ENCODE measurements at places on chromosomes 1 and 21.

- DNase-seq = no peak
These were observed 42.8 kb upstream of the ENAH start for GRCh38 chr1:225695578-225696337.

DNA sequence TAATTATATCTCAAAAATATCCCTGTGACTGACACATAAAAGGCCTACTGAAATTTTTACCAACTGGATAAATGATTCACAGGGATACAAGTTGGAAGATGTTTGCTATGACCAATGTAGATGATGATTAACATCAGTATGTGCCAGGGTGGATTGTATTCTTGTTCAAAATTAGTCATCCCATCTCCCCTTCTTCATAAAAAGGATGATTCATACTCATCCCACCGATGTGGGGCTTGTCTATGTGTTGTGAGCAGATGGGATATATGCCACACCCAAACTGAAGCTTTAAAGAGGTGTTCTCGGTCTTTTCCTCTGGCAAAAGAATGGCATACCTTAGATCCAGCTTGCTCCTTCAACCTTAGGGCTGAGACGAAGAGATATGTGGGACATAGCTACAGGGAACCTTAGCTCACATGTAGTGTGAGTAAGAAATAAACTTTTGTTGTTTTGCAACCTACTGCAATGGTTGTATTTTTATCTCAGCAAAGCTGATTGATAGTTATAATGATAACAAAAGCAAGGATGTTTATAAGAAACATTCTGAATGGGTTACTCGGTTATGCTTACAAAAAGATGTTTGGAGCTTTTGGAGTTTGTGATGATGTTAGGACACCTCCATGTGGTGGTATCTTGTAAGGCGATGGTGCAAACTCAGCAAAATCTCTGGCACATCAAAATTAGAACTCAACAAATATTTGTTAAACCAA, 29.4 kb downstream of the SPATA17 start:
- peak; percentile 4 for DNase-seq

DNA sequence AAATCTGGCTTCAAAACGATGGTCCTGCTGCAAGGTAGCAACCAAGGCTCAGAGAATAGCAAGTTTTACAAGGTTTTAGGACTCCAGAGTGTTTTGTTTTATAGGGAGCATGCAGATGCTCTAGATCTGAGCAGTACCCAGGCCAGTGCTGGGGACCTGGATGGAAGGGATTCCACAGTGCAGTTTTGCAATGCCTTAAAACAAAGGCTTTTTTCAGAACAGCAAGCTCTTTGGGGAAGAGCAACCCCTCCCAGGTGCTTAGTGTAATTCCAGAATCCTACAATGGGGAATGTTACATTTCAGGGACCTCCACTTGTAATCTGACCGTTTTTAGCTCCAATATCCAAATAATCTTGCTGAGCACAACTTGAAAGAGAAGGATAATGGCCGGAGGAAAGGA, 6.7 kb downstream of the ROR1 start:
- DNase-seq = no peak

GRCh38 chr1:83800066-83800465, 198.9 kb downstream of the TTLL7 start:
- no peak for DNase-seq

DNA sequence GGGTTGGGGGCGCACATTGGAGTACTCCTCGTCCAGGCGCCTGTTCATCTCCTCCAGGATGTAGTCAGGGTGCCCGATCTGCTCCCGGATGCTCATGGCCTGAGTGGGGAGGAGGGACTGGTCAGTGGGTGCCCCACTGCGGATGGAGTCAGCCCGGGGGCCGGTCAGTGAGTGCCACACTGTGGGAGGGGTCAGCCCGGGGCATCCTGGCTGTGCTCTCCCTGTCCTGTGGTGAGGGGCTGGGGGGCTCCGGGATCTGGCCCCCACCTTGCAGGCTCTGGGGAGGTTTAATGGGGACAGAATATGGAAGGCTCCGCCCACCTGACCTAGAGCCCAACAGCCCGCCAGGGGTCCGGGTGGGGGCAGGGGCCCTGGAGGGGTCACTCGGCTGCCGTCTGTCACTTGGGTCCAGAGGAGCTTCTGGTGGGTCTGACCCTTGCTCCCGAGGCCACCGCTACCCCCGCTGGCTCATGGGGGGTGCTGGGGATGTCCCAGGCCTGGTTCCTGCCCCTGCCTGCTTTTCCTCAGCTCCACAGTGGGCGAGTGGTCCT, 8.8 kb downstream of the PRXL2B start:
- DNase-seq = no peak

GRCh38 chr1:55768327-55768952, 553.3 kb upstream of the USP24 start:
- no peak for DNase-seq

- DNase-seq = no peak
These were observed 27.4 kb upstream of the FAM20B start for GRCh38 chr1:178998295-178998694.

DNA sequence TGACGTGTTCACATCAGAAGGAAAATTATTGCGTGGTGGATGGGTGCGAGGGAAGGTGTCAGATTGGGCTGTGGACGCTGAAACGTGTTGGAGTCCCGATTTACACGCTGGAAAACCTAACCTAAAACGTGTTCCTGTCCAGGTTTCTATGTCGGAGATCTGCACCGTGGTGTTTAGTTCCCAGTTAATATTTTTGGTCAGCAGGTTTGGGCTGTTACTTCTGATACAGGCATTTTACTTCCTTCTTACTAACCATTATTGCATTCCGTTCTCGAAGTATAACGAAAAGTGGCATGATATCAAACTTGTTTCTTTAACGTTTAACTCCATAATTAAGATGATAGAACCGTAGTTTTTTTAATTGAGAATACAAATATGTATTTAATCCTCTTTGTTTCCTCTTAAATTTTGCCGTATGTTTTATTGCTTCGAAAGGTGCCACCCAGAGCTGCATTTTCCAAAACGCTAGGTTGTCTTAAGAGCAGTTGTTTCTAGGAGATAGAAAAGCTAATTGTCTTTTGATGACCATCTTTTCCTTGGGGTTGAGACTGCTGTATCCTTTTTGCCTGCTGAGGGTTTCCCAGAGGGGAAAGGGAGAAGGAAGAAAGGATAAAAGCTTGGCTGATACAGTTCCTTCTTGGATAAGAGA, 1.3 kb downstream of the ADARB1 start:
- DNase-seq = peak; percentile 29

DNA sequence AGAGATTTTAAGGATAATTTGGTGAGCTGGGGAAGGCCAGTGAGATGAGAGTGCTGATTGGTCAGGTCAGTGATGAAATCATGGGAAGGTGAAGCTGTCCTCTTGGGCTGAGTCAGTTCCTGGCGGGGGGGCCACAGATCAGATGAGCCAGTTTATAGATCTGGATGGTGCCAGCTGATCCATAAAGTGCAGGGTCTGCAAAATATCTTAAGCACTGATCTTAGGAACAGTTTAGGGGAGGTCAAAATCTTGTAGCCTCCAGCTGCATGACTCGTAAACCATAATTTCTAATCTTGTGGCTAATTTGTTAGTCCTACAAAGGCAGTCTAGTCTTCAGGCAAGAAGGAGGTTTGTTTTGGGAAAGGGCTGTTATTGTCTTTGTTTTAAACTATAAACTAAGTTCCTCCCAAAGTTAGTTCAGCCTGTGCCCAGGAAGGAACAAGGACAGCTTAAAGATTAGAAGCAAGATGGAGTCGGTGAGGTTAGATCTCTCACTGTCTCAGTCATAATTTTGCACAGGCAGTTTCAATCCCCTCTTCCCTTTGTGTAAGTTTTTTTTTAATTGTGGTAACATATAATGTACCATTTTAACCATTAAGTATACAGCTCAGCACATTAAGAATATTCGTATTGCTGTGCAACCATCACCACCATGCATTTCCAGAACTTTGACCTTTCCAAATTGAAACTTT, 39.4 kb downstream of the PTAFR start:
- DNase-seq = no peak

GRCh38 chr1:213984387-213985208, 3.2 kb upstream of the PROX1 start:
- peak; percentile 23 for DNase-seq

DNA sequence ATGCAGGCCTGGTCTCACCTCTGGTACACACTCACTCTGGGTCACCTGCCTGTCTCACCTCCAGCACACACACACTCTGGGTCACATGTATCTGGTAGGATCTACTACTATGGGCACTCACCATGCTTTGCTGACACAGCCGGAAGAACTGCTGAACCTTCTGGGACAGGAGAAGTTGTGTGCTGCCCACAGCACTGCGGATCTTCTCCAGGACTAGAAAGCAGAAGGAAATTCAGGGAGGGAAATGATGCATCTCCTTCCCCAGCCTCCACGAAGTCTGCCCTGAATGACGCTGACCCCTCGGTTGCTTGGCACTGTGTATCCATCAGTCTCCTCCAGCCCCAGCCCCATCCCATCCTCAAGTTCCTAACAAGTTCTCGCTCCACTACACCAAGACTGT, 7.9 kb upstream of the SMIM12 start:
- DNase-seq = peak; percentile 41

GRCh38 chr1:85137660-85138059, 63.2 kb downstream of the SYDE2 start:
- no peak for DNase-seq

DNA sequence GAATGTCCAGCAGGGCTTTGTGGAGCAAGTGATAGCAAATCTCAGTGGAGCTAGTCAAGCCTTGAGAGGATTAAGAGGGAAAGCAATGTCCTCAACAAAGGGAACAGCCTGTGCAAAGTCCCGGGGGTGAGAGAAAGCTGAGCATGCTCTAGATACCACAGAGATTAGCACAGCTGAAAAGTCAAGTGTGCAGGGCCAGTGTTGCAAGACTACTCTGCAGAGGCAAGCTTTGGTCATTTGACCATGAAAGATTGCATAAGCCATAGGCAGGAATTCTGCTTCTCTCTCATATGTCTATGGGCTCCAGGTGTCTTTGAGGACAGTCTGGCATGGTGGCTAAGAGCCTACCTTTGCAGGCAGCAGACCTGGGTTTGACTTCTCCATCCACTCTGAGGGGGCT, 181.0 kb upstream of the JUN start:
- no peak for DNase-seq

DNA sequence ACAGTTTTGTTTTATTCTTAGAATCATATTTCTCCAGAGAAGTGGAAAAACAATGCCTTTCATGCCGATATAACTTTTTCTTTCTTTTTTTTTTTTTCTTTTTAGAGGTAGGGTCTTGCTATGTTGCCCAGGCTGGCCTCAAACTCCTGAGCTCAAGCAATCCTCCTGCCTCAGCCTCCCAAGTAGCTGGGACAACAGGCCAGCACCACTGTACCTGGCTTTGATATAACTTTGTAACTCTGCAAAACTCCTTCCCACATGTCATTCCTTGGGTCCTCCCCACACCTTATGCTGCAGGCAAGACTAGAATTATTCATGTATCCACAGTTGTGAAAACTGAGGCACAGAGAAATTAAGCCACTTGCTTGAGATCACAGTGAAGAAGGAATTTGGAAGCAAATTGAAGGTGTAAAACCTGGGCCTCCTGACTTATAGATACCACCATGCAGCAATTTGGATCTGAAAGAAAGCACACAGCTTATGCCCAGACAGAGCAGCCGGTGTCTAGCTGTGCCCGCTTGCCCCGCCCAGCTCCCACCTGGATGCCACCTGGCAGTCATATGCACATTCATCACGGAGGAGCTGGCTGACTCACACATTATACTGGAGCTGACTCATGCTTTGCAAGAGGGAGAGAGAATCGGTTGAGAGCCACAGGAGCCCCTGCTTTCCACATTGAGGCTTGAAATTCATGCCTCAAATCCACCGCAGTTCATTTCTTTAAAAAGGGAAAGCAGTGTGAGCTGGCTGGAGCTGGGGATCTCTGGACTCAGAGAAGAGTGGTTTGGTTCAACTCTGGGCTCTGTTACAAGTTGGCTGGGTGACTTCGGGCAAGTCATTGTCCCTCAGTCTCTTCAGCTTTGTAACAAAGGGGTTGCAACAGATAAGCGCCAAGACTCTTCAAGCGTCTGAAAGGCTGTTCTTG, 8.3 kb upstream of the SLC2A1 start:
- peak; percentile 78 for DNase-seq

GRCh38 chr1:170790651-170791071, 126.7 kb downstream of the PRRX1 start:
- no peak for DNase-seq

GRCh38 chr1:206836111-206836510, 29.3 kb upstream of the IL20 start:
- DNase-seq = no peak

DNA sequence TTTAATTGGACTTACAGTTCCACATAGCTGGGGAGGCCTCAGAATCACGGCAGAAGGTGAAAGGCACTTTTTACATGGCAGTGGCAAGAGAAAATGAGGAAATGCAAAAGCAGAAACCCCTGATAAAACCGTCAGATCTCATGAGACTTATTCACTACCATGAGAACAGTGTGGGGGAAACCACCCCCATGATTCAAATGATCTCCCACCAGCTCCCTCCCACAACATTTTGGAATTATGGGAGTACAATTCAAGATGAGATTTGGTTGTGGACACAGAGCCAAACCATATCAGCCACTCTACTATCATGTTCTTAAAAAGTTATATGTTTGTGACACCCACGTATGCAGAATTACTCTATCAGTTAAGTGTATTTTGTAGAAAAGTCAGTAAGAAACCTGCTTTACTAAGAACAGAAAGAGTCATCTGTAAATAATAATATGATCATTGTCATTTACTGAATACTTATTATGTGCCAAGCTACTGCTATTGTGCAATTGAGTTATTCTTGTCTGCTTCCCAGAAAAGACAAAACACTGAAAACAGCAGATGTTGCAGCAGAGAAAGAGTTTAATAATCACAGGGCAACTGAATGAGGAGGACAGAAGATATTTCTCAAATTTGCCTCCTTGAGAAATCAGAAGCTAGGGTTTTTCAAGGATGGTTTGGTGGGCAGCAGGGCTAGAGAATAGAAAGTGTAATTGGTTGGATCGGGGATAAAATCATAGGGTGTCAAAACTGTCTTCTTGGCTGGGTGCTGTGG, 207.7 kb upstream of the FGGY start:
- no peak for DNase-seq

- DNase-seq = no peak
These were observed 171.6 kb upstream of the EDN2 start for GRCh38 chr1:41656068-41656467.

DNA sequence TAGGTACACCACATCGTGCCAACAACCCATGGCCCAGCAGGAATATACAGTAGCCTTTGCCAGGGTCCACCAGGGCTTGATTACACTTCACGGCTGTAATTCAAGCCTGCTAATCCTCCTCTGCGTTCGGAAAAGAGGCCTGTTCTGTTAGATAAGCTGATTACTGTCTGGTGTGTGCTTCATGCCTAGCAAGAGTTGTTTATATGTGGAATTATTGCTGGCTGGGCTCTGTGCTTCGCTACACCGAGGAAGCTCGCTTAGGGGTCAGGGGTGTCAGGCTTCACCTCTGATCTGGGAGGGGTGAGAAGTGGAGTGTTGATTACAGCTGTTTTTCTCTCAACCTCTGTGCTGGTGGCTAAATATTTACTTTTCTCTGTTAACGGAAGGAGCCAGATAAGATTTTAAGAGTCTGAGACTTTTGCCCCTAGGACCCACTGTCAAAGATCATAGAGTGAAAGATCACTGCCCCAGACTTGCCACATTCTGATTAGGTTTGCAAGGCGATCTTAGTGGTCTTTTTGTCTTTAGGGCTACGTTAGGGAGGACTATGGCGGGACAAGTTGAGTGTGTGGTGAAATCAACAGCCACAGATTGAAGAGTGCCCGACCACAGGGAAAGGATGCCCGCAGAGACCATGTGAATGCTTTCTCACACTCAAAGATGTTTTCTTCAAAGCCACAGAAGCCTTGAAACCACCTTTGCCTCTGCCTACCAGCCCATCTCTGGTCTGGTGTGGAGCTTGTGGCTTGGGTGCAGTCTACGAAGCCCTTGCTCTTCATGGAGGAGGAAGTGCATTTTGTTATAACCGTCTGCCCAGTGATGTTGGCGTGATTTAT, 216.1 kb downstream of the PBX1 start:
- DNase-seq = peak; percentile 39
